ENCODE measurements at places on chromosomes 4 and X.

GRCh38 chr4:146033149-146033548, 94.5 kb upstream of the ZNF827 start:
- no peak for DNase-seq

DNA sequence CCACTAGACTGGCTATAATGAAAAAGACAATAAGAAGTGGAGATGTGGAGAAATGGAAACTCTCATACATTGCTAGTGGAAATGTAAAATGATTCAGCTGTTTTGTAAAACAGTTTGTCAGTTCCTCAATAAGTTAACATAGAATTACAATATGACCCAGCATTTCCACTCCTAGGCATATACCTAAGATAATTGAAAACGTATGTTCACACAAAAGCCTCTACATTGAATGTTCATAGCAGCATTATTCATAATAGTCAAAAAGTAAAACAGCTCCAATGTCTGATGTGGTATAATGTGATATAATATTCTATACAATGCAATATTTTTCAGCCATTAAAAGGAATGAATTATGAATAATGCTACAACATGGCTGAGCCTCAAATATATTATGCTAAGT, 10.2 kb downstream of the EDA start:
- no peak for DNase-seq

DNA sequence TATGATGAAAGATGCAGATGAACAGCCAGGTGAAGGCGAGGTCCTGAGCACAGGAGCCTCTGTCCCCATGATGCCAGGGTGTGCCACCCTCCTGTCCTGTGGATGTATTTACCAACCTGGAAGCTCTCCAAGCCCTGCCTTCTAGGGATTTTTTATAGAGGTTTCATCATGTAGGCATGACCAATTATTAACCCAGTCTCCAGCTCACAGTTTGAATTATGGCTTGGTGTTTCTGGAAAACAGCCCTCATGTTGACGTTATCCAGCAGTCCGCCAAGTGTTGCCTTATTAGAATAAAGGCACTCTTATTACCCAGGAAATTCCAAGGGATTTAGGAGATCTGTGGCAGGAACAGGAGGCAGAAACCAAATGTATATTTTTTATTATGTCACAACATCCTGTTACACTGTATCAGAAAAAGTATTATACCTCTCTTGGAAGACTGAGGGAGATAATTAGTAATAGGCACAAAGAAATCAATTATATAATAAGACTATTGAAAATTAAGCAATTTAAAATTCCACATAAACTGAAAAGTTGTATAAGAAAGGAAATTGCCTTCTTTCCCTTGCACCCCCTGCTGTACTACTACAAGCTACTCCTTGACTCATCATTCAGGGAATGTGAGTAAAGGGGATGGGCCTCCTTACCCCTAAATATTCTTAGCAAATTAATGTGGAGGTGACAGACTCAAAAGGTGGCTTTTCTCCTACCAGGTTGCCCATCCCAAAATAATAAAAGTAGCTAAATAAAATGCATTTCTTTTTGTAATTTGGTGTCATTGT, 129.6 kb downstream of the ZNF330 start:
- no peak for DNase-seq

DNA sequence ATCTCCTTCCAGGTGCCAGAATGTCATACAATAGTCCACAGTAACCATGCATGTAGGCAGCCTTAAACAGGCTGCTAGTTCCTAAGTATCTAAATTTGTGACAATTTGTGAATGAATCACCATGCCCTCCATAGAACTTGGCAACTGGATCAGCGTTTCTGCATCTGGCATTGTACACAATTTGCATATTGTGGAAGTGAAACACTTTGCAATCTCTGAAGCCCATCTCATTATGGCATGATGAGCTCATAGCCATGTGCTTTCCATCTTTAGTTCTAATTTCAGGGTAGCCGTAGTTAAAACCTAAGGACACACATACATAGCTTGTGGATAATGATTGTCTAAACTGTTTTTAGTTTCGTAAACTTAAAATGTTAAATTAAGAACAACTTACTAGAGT, 573.6 kb downstream of the PPP4R3C start:
- DNase-seq = no peak

DNA sequence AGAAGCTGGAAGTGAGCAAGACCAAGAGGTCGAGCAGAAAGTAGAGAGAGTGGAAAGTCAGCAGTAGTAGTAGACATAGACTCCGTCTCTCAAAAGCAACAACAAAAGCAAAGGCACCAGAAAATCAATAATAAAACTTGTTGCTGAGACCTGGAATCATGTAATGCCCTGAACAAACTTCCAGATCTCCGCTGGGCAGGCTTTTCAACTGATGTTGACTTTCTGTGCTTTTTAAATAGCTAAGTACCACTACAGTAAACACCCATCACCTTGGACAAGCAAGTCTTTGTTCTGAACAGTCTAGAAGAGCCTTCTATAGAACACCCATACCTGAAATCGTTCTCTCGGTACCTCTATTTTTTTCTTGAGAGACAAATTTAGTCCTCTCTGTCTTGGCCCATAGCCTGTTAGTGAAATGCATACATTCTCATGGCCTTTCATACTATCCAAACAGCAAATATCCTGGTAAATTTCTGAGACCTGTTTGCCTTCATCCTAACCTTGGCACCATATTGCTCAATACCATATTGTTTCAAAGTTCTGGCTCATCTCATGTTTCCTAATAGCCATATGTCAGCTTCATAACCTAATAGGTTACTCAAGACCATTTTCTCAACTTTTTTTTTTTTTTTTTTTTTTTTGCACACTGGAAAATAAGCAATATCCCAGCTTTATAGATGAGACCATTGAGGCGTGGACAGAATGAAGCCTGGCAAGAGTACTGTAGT, 200.6 kb upstream of the RBPJ start:
- DNase-seq = no peak
